Epithelial cell of esophagus (primary cell): ENCODE measurements at places on chromosomes 12 and 14.

DNA sequence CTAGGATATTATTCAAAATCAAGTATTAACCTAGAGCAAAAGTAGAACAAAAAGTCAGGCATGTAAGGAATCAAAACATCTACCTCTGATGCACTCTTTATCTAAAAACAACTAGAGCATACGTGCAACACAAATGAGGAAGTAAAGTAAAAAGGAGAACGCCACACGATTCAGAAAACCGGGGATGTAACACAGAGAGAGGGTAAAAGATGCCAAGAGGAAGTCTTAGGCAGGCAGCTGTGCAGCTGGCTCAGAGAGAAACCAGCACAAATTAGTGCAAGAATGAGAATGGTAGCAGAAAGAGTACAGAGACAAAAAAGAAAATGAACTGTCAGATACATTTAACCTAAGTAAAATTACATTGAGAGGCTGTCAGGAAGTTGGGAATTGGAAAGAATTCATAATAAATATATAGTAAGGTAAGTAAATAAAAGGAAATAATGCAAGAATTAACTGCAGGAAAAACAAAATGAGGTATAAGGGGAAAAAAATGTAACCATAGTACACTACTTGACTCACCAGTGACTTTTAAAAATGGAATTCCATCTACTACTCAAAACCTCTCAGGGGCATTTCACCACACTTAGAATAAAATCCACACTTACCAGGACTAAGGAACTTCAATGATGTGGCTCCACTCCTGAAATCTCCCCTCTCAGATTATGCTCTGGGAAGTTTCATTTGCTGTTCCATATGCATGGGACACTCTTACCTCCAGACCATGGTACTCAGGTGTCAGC, 17.1 kb downstream of the BCAT1 start:
- peak; percentile 44 for DNase-seq

DNA sequence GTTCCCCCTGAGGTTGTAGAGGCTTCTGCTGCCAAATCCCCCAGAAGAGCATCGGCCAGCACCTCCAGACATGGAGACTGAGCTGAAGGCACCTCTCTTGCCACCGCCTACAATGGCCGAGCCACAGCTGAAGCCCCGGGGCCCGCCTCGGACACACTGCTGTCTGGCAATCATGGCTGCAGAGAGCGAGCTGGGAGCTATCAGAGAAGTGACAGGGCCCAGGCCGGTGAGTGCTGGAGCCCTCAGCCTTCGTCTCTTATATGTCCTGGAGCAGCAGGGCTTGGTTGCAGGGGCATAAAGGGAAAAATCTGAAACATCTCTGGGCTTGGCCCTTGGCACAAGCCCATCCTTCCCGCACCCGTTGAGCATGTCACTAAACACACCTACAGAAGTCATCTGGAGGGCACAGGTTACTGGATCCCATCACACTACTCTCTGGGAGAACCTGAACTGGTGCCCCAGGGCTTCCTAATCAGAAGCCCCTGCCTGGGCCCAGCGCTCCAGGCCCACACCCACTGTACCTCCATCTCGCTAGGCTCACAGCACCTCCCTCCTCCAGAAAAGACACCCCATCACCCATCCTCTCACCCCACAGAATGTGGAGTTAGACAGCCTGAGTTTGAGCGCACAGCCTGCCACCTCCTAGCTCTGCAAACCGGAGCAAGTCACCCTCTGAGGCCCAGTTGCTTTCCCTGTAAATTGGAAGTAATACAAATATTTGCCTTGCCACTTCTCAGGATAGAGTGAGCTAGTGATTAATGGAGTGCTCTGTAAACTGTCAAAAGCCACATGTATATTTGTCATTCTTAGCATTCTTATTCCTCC, at the start of gene KRT4:
TSS of gene KRT4 (minus strand) at position 232 of the 825 bp plus-strand sequence. CDS start at position 174, 58 bp downstream.
- DNase-seq, result no peak

- no peak for DNase-seq
Observed at GRCh38 chr12:69519871-69520270, 49.7 kb downstream of the FRS2 start.

DNA sequence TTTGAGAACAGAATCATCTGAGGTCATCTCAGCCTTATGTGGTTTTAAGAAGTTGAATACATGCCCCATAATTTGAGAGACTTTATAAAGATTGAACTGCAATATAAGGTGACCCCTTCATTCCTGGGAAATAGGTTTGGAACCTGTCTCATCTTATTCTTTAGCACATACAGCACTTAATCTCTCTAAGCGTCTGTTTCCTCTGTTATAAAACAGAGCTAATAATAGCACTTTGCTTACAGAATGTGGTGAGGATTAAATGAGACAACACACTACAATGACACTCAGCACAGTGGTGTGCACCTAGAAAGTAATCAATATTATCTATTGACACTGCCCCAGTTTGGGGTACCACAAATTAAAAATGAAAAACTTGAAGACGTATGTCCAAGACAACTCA, 102.1 kb downstream of the DUSP6 start:
- DNase-seq, result no peak

DNA sequence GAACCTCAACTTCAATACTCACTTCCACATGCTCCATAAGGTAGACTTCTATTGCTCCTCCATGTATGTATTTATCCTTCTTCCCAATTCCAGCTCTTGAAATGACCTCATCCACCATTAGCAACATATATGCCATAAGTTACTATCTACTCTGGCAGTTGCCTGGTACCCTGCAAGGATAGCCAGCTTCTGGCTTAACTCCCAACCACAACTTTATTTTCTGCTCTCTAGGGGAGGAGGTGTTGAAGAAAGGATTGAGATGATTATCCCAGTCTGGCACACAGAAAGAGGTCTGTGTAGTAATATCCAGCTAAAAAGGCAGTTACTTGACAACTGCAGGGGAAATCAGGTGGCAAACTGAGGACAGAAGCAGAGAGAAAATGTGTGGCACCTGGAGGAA, 71.5 kb upstream of the MDM1 start:
- no peak for DNase-seq
